ENCODE measurements at places on chromosomes 3 and 15. TPM values are rescaled to one million over a fixed set of nuclear protein-coding genes. Genes with fewer than 3 reads are reported as not detected.
A peak's percentile ranks its signal among the peaks of the same experiment; 100 is the strongest.

Gene THOC7
- polyA plus RNA-seq: 47.6 TPM

Gene CCR3
- not detected for polyA plus RNA-seq

Gene C3orf22
- not detected for polyA plus RNA-seq

Gene GUCA1C
- polyA plus RNA-seq: 2.9 TPM

Gene HERC2
- polyA plus RNA-seq: 30.5 TPM

Gene TTLL13
- polyA plus RNA-seq: 1.3 TPM

Gene KCNH8
- 2.6 TPM for polyA plus RNA-seq

Gene NPAP1
- 0.12 TPM for polyA plus RNA-seq

Gene SLC35G2
- polyA plus RNA-seq: 8.9 TPM

Gene SHC4
- 0.19 TPM for polyA plus RNA-seq

Gene CNBP
- polyA plus RNA-seq: 258 TPM

- no peak overlapping the region for H3K4me3 ChIP-seq
- H3K27me3 ChIP-seq: no peaks in the 10 kb centered on the region
- no peaks in the 10 kb centered on the region for H3K36me3 ChIP-seq
- H3K4me1 ChIP-seq: peaks cover 43% of the 10 kb centered on the region
Measured at GRCh38 chr3:146223401-146224373, 27.2 kb downstream of the PLSCR4 start.

DNA sequence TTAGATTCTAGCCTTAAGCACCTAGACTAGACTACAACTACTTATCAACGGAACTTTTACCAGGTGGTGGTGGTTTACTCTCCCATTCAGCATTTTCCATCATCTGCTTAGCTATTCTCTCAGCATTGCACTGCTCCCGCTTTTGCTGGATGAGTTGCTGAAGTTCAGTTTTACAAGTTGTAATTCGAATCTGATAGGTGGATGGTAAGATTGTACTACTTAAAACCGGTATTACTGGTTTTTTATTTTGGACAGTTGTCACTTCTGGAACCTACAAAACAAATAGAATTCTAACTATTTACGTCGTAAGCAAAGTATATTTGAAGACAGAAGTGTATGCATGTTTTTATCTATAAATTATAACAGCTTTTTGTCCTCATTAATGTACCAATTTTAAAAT, 41.1 kb downstream of the PIK3R4 start:
- H3K4me3 ChIP-seq: no peak overlapping the region
- H3K27ac ChIP-seq: no peak overlapping the region
- no peak for DNase-seq
- H3K27me3 ChIP-seq: no peaks in the 10 kb centered on the region
- no peaks in the 10 kb centered on the region for H3K36me3 ChIP-seq

GRCh38 chr3:179671747-179672242, 19.0 kb downstream of the USP13 start:
- H3K36me3 ChIP-seq: no peaks in the 10 kb centered on the region
- no peak overlapping the region for H3K27ac ChIP-seq
- DNase-seq: no peak

GRCh38 chr3:24359645-24360462, 134.8 kb downstream of the THRB start:
- DNase-seq: no peak
- H3K27me3 ChIP-seq: no peaks in the 10 kb centered on the region
- no peak overlapping the region for H3K4me3 ChIP-seq
- H3K4me1 ChIP-seq: peaks cover 23% of the 10 kb centered on the region

DNA sequence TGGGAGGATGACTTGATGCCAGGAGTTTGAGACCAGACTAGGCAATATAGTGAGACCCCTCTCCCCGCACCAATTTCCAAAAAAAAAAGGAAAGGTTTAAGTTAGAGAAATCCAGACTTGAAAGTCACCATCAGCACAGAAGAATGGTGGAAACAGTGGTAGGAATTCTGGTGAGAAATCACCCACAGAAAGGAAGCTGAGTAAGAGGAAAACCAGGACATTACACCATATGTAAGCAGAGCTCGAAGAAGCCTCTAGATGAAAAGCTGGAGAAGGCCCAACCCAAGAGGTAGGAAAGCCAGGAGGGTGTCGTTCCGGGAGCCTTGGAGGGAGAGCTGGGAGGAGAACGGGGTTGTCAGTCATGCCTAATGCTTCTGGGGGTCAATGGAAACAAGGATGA, 40.5 kb downstream of the RASGRP1 start:
- DNase-seq: no peak
- H3K27ac ChIP-seq: no peak overlapping the region
- H3K4me3 ChIP-seq: no peak overlapping the region
- H3K4me1 ChIP-seq: no peaks in the 10 kb centered on the region

GRCh38 chr3:177978946-177979345, 557.3 kb upstream of the KCNMB2 start:
- no peaks in the 10 kb centered on the region for H3K4me1 ChIP-seq
- H3K27me3 ChIP-seq: no peaks in the 10 kb centered on the region
- H3K4me3 ChIP-seq: no peak overlapping the region
- no peak overlapping the region for H3K27ac ChIP-seq

GRCh38 chr15:88710027-88710715, 71.4 kb downstream of the ISG20 start:
- H3K4me1 ChIP-seq: peaks cover 4% of the 10 kb centered on the region
- no peak overlapping the region for H3K4me3 ChIP-seq
- no peaks in the 10 kb centered on the region for H3K27me3 ChIP-seq
- no peaks in the 10 kb centered on the region for H3K36me3 ChIP-seq

DNA sequence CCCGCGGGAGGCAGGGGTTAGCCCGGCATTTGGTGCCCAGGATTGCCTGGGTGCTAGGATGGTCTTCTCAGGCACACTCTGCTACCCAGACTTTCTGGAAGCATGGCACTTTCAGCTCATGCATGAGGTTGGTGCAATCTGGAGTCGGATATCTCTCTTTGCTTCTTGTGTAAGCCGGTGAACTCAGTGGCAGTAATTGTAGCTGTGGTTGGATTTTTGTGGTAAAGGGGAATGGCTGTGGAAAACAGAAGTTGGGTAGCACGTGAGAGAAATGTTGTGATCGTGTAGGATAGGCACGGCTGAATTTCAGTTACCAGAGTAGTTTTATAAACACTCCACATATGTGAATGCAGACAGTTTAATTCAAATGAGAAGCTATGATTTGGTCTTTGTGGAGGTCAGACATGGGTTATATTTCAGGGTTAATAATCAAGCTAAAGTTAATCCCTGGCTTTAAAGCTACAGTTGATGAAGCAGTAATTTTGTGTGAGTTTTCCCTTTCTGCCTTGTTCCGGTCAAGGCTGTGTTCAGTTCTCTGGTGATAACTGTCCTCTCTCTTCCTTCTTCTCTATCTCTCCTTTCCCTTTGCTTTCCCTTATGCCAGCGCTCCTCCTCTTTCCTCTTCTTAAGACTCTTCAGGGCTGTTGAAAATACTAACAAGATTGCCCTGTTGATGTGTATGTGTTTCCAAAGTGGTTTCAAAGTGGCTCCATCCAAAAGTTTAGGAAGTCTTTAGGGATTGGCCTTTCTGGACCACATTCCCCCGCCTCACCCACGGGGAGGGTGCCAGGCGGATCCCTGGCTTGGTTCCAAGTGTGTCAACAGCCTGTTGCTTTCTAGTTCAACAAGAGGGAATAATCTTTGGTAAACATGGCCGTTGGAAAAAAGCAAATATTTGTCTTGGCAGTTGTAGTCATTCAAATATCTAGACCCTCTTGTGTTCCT, 404.6 kb upstream of the C2CD4B start:
- peak; percentile 88 for DNase-seq
- H3K36me3 ChIP-seq: no peaks in the 10 kb centered on the region
- no peak overlapping the region for H3K27ac ChIP-seq
- no peaks in the 10 kb centered on the region for H3K4me1 ChIP-seq

- DNase-seq: no peak
- H3K4me3 ChIP-seq: no peak overlapping the region
- H3K36me3 ChIP-seq: no peaks in the 10 kb centered on the region
- H3K4me1 ChIP-seq: peaks cover 38% of the 10 kb centered on the region
Measured at GRCh38 chr3:129890891-129891290, 2.6 kb downstream of the TMCC1 start.

DNA sequence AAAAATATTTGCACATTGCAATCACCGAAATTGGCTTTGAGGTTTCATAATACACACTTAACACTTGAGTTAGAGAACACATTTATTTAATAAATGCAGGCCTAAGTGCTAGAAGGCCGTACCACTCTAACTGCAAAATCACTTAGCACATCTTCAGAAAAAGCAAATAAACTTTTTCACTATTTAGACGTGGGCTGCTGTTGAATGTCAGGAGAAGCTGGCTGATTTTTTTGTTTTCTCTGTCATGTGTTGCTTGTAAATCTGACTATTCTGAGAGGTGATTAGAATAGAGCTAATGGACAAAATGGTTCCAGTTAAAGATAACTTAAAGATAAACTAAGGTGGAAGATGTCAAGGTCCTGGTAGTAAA, 265.1 kb downstream of the FOXP1 start:
- DNase-seq: no peak
- H3K27me3 ChIP-seq: no peaks in the 10 kb centered on the region
- H3K4me1 ChIP-seq: peaks cover 11% of the 10 kb centered on the region
- no peak overlapping the region for H3K4me3 ChIP-seq

DNA sequence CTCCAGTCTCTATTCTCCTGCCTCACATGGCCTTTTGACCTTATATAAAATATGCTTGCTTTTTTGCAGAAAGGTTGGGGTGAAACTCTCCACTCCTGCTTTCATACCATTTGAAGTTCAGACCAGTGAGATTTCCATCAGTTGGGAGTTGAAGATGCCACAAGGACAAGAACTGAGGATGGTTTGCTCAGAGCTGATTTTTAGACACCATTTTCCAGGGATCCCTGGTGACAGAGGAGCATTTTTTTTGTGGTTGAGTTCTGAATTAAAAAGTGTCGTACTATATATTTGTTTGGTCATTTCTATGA, 8.8 kb upstream of the TM4SF1 start:
- peaks cover 54% of the 10 kb centered on the region for H3K4me1 ChIP-seq
- peak overlapping the region; percentile 87 for H3K27ac ChIP-seq
- no peaks in the 10 kb centered on the region for H3K36me3 ChIP-seq
- H3K4me3 ChIP-seq: no peak overlapping the region

- H3K4me1 ChIP-seq: no peaks in the 10 kb centered on the region
- no peak overlapping the region for H3K4me3 ChIP-seq
- no peak overlapping the region for H3K27ac ChIP-seq
- no peaks in the 10 kb centered on the region for H3K27me3 ChIP-seq
Measured at GRCh38 chr3:14768881-14769280, 49.9 kb upstream of the FGD5 start.

- H3K36me3 ChIP-seq: peaks cover 21% of the 10 kb centered on the region
- DNase-seq: no peak
- no peak overlapping the region for H3K27ac ChIP-seq
- no peaks in the 10 kb centered on the region for H3K27me3 ChIP-seq
Measured at GRCh38 chr3:134161898-134162615, 88.6 kb downstream of the RYK start.

DNA sequence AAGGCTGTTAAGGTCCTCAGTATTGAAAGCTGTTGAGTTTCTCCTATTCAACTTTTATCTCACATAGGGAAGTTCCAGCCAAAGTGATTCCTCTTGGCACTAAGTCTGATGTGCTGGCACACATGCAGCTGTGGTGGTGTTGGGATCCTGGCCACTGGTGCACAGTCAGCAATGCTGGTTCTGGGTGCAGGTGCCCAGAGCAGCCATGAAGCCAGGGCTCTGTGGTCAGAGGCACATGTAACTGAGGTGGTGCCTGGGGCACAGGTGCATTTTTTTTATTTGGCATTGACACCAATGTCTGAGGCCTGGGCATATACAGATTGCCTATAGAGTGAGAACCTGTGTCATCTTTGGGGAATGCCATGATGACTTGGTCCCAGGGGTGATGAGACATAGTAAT, 271.4 kb downstream of the POLQ start:
- no peaks in the 10 kb centered on the region for H3K36me3 ChIP-seq
- H3K4me3 ChIP-seq: no peak overlapping the region
- no peaks in the 10 kb centered on the region for H3K27me3 ChIP-seq
- no peak overlapping the region for H3K27ac ChIP-seq

GRCh38 chr15:73391128-73391872, 22.5 kb upstream of the HCN4 start:
- no peaks in the 10 kb centered on the region for H3K27me3 ChIP-seq
- H3K4me1 ChIP-seq: no peaks in the 10 kb centered on the region
- no peak overlapping the region for H3K4me3 ChIP-seq
- no peak for DNase-seq
- H3K36me3 ChIP-seq: no peaks in the 10 kb centered on the region

DNA sequence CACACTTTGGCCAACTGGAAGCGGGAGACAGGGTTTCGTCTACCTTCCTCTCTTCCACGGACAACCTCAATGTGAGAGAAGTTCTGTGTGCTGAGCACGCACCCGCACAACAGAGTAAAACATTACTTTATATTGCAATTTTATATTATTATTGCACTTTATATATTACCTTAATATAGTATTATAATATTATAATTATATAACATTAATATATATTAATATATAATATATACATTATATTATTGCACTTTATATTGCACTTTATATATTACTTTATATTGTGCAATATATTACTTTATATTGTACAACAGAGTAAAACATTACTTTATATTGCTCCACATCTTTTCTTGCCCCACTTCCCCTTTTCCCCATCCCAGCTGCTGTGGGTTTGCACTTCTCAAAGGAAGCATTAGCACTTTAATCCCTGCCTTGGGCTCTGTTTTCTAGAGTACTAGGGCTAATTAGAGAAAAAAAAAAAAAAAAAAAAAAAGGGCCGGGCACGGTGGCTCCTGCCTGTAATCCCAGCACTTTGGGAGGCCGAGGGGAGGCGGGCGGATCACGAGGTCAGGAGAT, 76.4 kb upstream of the SLC4A7 start:
- H3K4me1 ChIP-seq: no peaks in the 10 kb centered on the region
- H3K4me3 ChIP-seq: no peak overlapping the region
- H3K27me3 ChIP-seq: no peaks in the 10 kb centered on the region
- H3K27ac ChIP-seq: no peak overlapping the region
- H3K36me3 ChIP-seq: no peaks in the 10 kb centered on the region

DNA sequence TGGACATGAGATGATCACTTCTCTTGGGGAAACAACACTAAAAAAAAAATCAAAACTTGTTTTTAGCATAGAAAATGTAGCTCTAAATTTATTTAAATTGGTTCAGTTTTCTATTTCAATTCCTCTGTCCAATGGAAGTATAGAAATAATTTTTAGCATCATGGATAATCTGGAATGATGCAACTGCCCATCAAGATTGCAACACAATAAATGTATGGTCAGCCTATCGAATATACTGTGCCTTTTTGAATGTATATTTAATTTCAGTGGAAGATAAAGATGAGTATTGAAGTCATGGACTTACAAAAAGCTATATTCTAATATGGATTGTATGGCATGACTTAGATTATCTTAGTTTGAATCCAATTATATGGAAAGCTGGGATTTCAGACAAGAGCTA, 906.7 kb downstream of the IGSF11 start:
- no peaks in the 10 kb centered on the region for H3K27me3 ChIP-seq
- no peak for DNase-seq
- H3K4me3 ChIP-seq: no peak overlapping the region
- H3K36me3 ChIP-seq: no peaks in the 10 kb centered on the region

Data from pancreas (tissue), 10 donors.